Right renal pelvis (tissue), 4 donors: ENCODE measurements at places on chromosomes 3 and 15. TPM values are rescaled to one million over a fixed set of nuclear protein-coding genes. Genes with fewer than 3 reads are reported as not detected.

GRCh38 chr3:10341901-10342398 lies 21.0 kb upstream of the SEC13 start:
- DNase-seq: no peak

- DNase-seq: no peak
Observed at GRCh38 chr3:126986001-126986400, 3.1 kb downstream of the PLXNA1 start.

CCK gene
- polyA plus RNA-seq: not detected

LRRC28 gene
- 34.5 TPM for polyA plus RNA-seq

DNA sequence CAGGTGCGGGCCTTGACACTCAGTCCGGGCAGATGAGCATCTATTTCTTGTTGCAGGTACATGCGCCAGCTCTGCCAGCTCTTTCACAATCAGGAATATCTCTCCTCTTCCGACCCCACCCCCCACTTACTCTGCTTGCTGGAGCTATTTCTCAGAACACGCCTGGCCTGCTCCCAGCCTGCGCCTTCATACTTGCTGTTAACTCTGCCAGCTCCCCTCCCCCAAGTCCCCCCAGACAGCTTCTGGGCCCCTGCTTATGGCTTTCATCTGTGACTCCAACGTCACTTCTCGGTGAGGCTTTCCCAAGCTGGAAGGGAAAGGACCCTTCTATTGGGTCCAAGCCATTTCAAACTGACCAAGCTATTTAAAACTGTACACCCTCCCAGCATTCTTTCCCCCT lies 15.2 kb downstream of the MAGEF1 start:
- no peak for DNase-seq

GRCh38 chr3:169179321-169179720 lies 484.2 kb downstream of the MECOM start:
- DNase-seq: no peak

DNA sequence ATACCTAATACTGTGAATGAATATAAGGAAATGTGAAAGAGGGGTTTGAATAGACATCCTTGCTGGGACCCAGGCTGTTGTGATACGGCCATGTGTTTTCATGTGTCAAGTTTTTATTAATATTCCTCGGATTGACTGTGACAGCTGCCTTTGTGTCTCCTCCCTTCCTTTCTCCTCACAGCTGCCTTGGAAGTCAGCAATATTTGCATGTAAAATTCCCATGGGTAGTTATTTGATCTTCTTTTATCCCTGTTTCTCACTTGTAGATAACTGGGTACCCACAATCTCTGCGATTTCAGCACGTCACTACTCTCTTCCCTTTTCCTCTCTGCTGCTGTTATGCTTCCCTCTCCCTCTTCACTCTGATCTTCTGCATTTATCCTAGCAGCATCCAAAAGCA lies 9.4 kb downstream of the GPR156 start:
- DNase-seq: no peak

- no peak for DNase-seq
Observed at GRCh38 chr15:100766243-100767000, 113.2 kb upstream of the ALDH1A3 start.

- no peak for DNase-seq
Observed at GRCh38 chr3:72346526-72346926, 501.7 kb downstream of the SHQ1 start.

DNA sequence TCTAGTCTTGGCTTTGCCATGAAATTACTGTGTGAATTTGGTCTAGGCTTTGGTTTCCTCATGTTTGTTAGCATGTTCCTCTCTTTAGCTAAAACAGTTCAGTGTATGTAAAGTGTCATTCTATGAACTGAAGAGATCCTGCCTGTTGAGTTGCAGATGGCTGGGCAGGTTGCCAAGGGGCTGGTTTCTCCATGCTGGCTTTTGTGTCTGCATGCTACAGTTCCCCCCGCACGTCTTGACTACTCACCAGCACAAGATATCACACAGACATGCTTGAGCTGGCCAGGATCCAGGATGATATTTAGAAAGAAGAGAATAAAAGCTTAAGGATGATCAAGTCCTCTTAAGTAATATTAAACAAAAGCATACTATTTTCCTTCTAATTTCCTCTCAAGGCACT lies 90.2 kb downstream of the CERS3 start:
- peak; percentile 46 for DNase-seq

GRCh38 chr15:38035701-38036100 lies 101.3 kb downstream of the TMCO5A start:
- DNase-seq: no peak

GOLGA8O gene
- polyA plus RNA-seq: not detected

- DNase-seq: no peak
Observed at GRCh38 chr3:39322936-39323335, 6.6 kb upstream of the CCR8 start.
